Stimulated activated CD8-positive, alpha-beta memory T cell treated with anti-CD3 and anti-CD28 coated beads, Interleukin-4, amount 100 ng/mL, for 24 hours (primary cell): ENCODE measurements at places on chromosomes 12 and 14.
A peak's percentile ranks its signal among the peaks of the same experiment; 100 is the strongest.

- peak; percentile 92 for DNase-seq
Measured at GRCh38 chr12:105107494-105108371, at the start of gene WASHC4. Gene WASHC4, plus strand, starts transcription at chr12:105107731. Its CDS starts 70 bp downstream, at chr12:105107801.

DNA sequence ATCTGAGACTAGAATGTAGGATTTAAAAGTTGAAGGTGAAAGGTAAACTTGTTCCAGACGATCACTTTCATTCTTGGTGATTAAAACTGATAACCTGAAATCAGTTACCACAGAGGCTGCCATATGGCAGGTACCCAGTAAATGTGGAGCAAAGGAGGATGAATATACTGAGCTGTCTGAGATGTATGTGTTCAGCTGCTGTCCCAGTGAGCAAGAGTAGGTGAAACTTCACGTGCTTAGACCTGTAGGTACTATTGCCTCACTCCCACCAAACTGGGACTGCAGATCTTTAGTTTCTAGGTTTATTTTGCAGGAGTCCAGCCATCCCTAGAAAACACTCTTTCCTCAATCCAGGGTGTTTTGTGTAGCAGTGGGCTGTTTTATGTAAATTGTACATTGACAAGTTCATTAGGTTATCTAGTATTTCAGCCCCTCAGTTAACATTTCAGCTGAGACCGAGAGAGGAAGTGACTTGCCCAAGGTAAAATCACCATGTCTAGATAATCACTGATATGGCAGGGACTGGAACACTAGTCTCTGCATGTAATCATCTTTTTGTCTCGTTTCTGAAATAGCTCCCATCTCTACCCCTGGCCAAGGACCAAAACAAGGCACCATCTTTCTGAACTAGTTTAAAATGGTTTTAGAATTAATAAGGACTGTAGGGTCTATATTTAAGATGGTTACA lies 62.7 kb downstream of the ATG14 start:
- no peak for DNase-seq

DNA sequence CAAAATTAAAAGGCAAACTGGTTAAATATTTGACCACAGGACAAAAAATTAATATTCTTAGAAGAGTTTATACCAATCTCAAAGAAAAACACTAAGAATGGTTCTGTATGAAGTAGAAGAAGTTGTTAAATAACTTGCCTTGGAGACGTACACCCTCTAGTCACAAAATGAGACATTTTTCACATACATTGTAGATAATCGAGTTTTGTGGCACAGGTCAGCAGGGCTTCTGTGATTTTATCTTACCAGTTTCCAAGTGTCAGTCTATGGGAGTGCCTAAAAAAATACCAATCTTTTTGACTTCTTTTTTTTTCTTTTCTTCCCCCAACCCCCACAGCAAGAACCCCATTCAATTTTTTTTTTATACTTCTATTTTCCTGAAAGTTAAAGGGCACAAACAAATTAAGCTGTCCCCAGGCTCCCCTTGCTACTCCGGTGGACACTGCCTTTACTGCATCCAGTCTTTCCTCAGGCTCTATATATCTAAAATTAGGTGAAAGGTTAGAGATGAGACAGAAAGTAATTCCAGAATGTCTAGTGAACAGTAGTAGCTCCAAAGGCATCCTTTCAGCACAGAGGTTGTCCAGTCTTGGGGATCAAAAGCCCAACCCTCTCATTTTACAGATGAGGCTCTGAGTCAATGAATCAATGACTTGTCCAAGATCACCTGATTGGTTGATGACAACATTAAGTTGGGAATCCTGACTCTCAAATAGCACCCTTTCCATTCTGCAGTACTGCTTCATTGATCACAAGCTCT lies 6.2 kb downstream of the LIMA1 start:
- DNase-seq, result no peak

GRCh38 chr14:28751467-28752058 lies 15.0 kb upstream of the FOXG1 start:
- no peak for DNase-seq

DNA sequence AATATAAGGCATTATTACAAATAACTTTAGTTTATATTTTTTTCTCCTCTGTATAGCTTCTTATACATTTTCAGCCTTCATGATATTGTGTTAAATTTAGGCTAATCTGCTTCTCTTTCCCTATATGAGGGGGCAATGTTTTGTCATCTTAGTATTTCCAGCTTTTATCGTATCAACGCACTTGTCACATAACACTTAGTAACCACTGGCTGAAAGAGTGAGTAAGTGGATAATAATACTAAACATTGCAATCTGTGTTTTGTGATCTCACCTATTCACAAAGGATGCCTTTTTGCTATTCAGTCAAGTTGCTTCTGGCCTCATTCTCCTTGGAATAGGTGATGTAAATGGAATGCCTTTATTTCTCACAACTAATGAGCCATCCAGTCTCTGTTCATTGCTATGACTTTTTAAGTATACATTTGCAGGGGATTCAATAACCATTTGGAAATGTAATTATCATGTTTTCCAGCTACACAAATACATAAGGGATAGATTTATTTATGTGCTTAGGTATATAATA lies 260.9 kb downstream of the BMP4 start:
- DNase-seq, result no peak

DNA sequence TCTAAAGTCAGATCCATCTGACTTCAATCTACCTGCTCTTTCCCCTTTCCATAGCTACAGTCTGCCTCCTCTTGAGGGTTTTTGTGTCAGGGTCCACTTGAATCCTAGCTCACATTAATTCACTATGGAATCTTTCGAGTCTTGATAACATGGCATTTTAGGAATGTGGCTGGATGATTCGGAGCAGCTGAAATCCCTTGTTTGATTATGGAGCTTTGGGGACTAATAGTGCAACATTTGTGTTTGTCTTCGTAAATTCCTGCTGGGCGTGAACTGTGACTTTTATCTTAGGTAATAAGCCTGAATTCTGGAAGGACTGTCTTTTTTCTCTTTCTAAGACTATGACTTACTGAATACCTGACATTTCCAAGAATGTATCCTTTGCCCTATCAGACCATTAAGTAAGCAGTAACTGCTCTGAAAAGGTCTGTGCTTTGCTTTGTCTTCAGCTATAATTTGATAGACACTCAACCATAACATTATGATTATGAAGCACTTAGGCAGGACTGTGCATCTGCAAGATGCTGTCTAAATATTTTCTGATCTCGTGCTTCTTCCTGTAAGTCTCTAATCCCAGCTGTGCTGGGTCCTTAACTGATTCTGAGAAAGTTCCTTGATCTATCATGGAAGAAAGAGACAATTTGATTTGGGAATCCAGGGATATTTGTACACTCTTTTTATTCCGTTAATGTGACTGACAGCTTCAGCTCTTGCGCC lies 19.0 kb upstream of the PELI2 start:
- no peak for DNase-seq

DNA sequence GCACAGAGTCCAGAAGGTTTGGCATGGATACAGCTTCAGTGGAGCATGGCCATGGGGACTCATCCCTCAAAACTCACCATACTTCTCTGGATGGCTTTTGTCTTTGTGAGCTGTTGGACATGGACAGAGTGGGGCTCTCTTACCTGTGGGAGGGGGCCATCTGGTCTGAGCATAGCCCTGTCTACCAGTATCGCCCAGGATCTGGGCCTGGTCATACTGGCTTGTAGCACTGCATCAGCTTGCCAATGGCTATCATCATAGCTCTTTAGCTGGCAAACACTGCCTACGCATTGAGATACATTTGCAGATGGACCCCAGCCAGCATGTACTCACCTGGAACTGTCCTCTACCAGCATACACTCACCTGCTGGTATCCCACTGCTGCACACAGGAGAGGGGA lies 975.2 kb upstream of the NOVA1 start:
- no peak for DNase-seq

DNA sequence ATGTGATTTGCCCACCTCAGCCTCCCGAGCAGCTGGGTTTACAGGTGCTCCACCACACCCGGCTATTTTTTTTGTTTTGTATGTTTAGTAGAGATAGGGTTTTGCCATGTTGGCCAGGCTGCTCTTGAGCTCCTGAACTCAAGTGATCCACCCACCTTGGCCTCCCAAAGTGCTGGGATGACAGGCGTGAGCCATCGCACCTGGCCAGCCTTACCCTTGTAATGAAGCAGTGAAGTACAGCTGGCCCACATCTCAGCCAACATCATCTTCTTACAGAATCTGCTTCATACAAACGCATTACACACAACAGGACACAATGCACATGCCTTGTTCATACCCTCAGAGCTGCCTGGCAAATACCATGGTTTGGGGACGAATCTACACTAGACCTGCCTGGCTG lies 31.3 kb upstream of the CHFR start:
- DNase-seq, result no peak

DNA sequence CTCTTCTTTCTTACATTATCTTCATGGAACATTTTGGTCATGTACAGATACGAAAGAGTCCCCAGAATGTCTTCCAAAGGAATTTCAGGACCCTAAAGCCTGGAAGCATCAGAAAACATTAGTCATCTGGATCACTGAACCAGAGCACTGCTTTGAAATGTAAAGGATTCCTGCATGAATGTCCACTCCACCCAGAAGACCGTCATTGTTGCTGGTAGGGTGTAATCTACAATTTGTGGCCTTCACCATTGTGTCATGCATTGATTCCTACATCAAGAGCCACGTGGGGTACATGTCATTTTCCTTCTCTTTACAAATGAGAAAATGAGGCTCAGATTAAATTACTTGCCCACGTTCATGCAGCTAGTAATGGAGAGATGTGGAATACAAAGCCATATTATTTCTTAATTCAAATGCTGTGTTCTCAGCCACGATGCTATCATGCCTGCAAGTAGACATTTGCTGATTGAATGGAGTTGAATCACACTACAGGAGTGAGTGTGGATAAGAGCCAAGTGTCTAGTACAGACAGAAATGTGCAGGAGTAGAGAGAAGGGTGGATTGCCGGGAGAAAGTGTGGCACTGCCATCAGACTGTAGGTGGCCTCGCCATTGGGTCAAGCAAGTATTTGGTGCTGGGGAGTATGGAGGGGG lies 231.2 kb downstream of the C12orf75 start:
- no peak for DNase-seq

- DNase-seq, result no peak
Measured at GRCh38 chr12:42475106-42475505, 114.4 kb downstream of the PRICKLE1 start.

GRCh38 chr12:34377243-34378035 lies 355.1 kb downstream of the ALG10 start:
- no peak for DNase-seq

DNA sequence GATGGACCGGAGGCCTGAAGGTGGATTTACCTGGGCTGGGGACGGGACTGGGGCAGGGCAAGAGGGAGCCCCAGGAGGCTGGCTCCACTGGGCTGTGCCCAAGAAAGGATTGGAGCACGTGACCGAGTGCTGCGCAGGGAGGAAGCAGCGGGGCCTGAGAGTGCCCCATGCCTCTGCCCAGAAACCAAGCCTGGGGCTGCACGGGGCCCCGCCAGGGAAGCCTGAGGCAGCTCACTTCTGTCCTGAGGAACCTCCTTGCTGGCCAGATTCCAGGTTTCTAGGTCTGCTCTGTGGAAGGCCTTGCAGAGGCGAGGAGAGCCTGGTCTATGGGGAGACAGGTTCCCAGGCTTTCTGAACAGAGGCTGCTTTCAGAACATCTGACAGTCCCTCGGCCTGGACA lies 10.4 kb downstream of the NGB start:
- DNase-seq, result no peak

GRCh38 chr12:7650091-7650490 lies 15.6 kb downstream of the APOBEC1 start:
- no peak for DNase-seq

GRCh38 chr12:116416166-116416565 lies 138.7 kb upstream of the MED13L start:
- no peak for DNase-seq

DNA sequence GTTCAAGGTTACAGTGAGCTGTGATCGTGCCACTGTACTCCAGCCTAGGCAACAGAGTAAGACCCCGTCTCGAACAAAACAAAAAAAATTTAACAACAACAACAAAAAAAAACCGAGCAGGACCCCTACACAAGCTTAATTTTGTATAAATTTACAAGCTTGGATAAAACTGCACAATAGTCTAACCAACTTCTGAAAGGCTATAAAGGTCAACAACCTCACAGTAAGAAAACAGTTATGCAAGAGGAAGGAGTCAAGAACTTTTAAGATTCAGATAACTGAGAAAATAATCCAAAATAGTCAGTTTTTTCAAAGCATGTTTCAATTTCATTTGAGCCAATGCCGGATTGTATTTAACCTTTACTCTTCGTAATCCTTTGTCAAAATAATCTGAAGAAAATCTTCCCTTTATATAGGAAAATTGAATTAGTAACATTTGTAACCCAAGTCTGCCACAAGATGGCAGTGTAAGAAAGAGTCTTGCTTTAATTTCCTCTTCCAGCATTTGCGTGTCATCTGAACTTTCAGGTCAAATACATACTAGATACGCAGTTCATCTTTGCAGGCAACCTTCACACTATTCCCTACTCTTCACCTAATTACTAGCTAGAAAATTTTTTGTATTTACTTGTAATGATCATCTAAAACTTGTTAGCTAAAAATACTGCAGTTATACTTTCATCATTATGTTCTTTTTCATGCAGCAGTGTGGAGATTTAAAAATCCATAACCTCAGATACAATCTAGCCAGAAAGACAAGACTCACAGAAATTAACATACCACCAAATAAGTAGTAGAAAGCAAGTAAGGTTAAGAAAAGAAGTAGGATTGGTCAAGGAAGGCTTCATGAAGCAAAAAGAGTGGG lies 5.8 kb downstream of the CCNB1IP1 start:
- DNase-seq, result no peak

GRCh38 chr14:69135133-69135532 lies 17.8 kb downstream of the DCAF5 start:
- no peak for DNase-seq

DNA sequence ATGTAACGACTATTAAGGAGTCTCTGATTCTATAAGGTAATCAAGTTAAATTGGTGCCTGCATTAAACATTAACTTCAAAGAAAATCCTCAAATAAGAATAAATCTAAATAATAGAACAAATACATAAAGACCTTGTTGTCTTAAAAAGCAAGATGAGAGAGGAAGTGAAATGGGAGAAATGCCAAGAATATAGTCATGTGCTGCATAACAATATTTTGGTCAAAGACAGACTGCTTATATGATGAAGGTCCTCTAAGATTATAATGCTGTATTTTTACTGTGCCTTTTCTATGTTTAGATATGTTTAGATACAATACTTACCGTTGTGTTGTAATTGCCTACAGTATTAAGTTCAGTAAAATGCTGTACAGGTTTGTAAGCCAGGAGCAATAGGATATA lies 213.6 kb downstream of the C12orf42 start:
- DNase-seq, result no peak

- no peak for DNase-seq
Measured at GRCh38 chr14:102903248-102903888, 19.1 kb upstream of the AMN start.

GRCh38 chr14:58071341-58071740 lies 80.7 kb downstream of the ARMH4 start:
- no peak for DNase-seq
